ENCODE measurements at places on chromosomes 11 and 22.

GRCh38 chr11:106087815-106088435 lies 10.5 kb downstream of the AASDHPPT start:
- no peak for DNase-seq

DNA sequence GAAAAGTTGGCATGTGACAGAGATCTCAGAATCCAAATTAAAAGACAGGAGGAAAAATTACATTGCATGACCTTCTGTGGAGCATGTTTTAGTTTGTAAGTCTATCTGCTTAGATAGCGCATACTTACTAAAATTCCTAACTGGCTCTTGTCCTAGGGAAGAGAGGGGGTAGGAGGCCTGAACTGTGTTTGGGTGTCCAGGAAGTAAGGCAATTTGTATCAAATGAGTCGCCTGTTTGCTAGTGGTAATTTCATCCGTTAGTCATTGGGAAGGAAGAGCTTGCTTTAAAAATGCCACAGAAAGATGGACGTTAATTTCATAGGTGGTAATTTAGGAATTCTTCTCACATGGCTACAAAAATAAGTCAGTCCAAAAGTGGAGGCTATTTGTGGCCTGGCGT lies 18.5 kb downstream of the GRK3 start:
- no peak for DNase-seq

DNA sequence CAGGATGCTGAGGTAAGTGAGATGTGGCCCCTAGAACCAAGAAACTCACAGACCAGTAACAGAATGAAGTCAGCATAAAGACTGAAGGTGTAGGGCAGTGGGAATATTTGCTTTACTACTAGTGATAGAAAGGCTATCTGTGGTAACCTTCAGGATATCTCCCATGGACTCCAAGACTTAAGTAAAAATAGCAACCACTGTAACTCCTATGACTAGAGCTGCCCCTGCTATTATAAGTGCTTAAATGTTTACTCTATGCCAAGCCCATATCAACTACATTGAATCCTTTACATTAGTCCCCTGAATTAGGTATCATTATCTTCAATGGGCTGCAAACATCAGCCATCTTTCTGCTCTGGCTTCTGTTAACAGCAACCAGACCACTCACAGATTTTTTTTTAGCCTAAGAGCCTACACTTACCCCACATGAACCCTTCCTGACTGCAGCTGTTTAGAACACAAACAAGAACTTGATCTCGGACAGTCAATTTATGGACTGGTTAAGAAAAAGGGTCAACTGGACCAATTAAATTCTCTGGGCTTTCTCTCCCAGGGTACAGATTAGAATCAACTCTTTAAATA lies 335.1 kb upstream of the API5 start:
- no peak for DNase-seq

- DNase-seq, result no peak
These were observed 842.7 kb upstream of the CCDC90B start for GRCh38 chr11:84128840-84129239.

DNA sequence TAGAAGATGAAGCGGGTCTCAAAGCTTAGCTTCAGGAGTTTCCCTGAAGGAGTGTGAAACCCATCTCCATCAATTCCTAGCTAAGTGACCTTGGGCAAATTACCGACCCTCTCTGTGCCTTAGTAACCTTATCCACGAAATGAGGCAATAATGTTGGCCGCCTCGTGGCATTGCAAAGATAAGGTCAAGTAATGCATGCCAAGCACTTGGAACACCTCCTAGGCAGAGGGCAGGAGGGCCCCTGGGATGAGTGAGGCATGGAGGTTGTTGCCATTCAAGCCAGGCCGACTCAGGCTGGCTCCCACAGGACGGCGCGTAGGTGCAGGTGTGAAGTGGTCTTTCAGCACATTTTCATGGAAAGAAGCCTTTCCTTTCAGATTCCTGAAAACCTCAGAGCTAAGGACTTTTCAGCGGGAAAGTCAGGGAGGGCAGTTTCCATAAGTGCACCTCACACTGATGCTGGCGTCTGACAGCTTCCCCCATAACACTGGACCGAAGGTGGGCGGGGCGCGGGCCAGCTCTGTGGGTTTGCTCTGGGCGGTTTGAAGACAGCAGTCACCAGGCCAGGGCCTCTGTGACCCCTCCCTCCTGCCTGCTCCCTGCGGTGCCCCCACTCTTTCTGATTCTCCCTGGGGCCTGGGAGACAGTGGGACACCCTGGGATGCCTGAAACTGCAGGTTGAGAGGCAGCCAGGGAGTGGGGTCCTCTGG lies 25.2 kb downstream of the RPS6KA4 start:
- no peak for DNase-seq

DNA sequence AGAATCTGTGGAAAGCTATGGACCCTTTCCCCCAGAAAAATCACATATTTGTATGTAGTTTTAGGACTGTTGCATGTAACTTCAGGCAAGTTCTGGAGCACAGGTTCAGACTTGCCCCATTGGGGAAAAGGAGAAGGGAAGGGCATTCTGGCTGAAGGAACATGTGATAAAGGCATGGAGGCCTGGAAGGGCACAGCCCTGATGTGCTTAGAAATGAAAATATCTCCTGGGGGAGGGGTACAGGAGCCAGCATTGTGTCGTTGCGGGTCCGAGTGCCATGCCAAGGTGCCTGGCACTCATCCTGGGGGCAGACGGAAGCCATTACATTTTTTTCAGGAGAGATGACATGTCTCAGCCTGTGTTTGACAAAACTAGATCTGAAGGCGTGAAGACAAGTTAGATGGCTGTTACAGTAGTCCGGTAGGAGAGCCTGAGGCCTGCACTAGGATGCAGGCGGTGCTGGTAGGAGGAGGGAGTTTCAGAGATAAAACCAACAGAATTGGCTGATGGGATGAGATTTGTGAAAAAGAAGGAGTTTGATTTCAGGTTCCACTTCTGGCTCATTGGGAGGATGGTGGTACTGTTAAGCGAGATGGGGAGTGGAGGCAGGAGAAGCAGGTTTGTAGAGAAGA lies 96.9 kb downstream of the TEAD1 start:
- no peak for DNase-seq

GRCh38 chr11:35826949-35827348 lies 116.9 kb upstream of the LDLRAD3 start:
- DNase-seq, result no peak

DNA sequence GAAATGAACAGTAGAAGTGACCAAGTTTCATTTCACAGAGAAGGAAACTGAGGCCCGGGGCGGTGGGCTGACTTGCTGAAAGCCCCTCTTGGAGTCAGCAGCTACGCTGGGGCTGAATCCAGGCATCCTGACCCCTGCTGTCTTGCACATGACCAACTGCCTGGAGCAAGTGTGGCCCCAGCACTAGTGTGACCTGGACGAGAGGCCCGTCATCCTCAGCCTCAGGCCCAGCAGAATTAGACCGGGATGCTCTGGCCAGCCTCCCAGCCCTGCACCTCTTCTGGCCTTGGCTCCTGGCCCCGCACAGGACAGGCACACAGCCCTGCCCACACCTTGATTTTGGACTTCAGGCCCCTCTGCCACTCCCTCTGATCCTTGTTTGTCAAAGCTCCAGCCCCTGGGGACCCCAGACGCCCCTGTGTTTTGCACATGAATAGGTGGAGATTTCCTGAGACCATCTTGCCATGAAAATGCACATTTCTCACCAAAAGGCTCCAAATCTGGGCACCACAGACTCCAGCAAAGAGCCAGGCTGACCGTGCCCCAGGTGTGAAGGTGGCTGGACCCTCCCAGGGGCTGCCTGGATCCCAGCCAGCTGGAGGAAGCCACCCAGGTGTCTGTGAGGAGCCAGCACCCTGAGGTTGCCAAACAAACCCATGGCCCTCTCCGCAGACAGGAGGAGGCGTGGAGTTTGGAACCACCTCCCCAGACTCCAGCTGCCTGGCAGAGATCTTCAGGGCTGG lies 24.9 kb downstream of the FGF4 start:
- DNase-seq, result no peak

- DNase-seq, result no peak
These were observed 5.1 kb upstream of the DRG1 start for GRCh38 chr22:31394326-31394725.

DNA sequence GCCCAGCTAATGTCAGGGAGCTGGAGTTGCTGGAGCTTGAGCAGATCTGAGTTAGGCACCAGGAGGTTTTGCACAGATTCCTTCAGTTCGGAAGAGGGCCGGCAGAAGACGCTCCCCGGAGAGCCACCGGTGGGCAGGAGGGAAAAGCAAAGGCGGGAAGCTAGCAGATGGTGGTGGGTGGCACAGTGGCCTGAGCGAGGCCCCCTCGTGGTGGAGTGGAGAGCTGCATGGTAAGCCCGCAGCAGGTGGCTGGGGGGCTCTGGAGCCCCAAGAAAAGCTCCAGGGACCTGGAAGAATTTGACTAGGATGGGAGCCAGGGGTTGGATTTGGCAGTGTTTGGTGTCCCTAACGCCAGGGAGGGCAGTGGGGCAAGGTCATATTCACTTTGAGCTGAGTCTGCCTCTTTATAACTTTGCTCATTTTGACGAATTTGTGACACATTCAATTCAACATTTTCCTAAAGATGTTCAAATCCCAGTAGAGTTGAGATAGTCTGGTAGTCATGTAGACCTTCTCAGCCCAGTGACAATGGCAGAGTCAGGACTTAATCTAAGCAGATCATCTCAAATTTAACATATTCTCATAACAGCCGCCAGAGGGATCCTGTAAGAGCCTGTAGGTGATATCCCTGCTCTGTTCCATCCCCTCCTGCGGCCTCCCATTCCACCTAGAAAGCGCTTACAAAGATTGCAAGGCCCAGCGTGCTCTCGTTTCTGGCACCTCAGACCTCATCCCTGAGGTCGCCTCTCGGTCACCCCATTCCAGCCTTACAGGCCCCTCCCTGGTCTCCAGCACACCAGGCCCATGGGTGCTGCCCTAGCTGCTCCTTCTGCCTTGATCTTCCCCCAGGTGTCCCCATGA lies 57.9 kb downstream of the TRIM29 start:
- DNase-seq, result peak; percentile 8

GRCh38 chr22:27482402-27482801 lies 319.2 kb downstream of the MN1 start:
- no peak for DNase-seq

DNA sequence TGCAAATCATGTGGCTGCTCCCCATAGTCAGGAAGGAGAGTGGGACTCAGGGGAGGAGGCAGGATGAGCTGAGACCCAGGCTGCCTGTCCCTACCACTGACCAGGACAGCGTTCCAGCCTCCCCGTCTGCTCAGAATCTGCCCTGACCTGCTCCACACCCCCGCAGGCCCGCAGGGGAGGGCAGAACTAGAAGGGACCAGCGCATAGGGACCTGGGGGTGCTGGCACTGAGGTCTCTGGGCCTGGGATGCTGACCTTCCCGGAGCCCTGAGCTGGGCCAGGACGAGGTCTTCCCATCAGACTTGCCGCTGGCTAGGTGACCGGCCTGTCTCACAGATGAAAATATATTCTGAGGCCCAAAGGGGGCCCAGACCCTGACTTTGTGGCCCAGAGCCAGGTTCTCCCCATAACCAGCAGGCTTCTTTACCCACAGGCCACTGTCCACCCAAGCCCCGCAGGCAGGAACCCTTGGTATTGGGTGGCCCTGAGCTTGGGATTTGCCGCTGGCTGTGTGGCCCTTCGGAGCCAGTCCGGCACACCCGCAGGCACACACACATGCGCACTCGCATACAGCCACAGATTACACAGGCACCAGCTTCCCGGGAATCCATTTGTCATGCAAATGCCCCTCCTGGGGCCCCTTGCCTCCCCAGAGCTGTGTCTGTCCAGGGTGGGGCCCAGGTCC lies 13.8 kb upstream of the PIM3 start:
- no peak for DNase-seq

- DNase-seq, result no peak
These were observed 101.3 kb downstream of the DYNC2H1 start for GRCh38 chr11:103210543-103210942.

- no peak for DNase-seq
These were observed 7.8 kb downstream of the HNRNPUL2 start for GRCh38 chr11:62719302-62719978.

GRCh38 chr11:119602745-119603373 lies 126.1 kb downstream of the NECTIN1 start:
- DNase-seq, result no peak

DNA sequence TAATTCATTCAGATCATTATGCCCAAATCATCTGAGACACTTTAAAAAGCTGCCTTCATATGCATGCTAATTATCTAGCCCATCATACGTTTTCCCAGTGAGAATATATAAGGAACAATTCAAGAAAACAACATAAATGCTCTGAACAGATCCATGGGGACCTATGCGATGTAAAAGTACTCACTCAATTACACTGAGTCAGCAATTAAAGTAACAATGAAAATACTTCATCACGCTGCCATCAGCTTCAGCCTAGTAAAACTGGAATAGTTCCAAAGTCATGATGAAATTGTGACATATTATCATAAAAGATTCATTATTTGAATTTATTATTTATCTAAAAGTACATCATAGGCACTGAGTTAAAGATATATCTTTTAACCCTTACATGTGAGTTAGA lies 3.7 kb upstream of the OR8K5 start:
- no peak for DNase-seq

DNA sequence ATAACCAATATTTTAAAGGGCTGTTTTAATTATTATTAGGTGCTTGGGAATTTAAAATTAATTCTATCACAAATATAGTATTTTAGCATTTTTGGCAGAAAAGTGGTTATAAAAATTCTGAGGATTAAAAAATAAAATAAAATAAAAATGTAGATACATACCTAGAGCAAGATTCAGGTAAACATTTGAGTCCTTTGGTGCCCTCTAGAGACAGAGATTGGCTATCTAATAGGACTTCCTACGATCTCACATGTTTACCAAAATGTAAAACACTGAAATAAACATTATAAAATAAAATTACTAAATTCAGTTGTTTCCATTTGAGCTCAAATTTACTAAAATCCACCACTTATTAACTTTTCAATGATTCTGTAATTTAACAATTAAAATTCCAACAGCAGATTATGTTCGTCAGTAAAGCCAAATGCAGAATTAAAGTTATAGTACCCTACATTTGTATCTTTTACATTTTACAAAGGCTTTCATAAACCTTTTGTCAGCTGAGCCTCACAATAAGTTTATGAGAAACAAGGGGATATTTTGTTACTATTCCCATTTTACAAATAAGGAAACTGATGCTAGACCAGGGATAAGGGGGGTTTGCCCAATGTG lies 27.7 kb downstream of the SLC36A4 start:
- DNase-seq, result no peak

DNA sequence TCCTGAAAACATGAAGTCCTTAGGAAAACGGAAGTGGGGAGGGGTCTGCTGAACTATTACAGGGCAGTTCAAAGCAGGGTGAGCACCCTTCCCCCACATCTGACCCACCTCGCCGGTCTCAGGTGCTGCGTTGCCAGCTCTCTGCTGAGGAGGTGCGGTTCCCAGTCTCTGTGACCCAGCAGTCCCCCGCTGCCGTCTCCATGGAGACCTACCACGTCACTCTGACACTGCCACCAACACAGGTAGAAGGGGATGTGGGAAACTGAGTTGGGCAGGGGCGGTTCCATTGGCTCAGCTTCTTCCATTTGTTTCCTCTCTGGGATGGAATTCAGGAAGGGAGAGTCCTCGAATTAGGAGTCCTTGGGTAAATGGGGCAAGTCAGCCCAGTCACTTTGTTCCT lies 3.3 kb downstream of the C2CD2L start:
- DNase-seq, result no peak

GRCh38 chr11:28951191-28951590 lies 843.0 kb downstream of the METTL15 start:
- no peak for DNase-seq
